ENCODE measurements at places on chromosomes 2 and 18.

DNA sequence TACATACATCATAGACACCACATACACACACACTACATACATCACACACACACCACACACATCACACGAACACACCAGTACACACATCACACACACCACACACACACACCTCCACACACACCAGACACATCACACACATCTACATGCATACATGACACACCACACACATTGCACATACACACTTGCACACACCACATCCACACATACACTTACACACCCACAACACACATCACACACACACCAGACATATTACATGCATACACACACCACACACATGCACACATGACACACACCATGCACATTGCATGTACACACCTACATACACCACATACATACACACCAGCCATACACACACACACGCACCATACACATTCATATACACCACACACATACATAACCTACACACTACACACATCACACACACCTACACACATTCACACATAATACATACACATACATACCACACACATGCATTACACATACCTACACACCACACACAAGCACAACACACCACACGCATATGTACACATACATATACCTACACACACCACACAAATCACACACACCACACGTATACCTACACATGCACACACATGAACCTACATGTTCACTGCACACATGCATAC lies 156.5 kb downstream of the NDUFA10 start:
- no peak for DNase-seq

GRCh38 chr2:55839182-55839819 lies 84.3 kb downstream of the EFEMP1 start:
- DNase-seq: no peak

GRCh38 chr2:18332477-18332876 lies 228.0 kb downstream of the RDH14 start:
- DNase-seq: no peak

GRCh38 chr2:161017780-161018470 lies 142.3 kb upstream of the TANK start:
- no peak for DNase-seq

- no peak for DNase-seq
These were observed 2.8 kb upstream of the LBX2 start for GRCh38 chr2:74502147-74502719.

GRCh38 chr18:44502790-44503189 lies 177.9 kb upstream of the SETBP1 start:
- DNase-seq: no peak

GRCh38 chr2:85240055-85240454 lies 87.7 kb downstream of the TGOLN2 start:
- DNase-seq: no peak

GRCh38 chr18:28574175-28574574 lies 397.2 kb upstream of the CDH2 start:
- no peak for DNase-seq

GRCh38 chr2:160647967-160648685 lies 154.5 kb upstream of the RBMS1 start:
- no peak for DNase-seq

DNA sequence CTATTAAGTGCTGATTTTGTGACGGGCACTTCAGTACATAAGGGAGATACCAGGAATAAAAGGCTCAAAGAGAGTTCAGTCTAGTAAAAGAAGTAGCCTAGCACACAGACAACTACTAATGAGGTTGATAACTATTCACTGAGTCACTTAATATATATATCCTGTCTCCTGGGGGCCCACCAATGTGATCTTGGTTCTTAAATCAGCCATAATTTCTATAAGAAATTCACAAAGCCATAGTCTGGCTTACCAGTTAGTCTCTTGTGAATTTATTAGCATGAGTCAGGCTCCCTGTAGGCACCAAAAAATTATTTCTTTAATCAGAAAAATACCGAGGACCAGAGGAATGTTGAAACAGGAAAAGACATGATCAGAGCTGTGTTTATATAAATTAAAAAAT lies 10.4 kb downstream of the KCNE4 start:
- DNase-seq: no peak

DNA sequence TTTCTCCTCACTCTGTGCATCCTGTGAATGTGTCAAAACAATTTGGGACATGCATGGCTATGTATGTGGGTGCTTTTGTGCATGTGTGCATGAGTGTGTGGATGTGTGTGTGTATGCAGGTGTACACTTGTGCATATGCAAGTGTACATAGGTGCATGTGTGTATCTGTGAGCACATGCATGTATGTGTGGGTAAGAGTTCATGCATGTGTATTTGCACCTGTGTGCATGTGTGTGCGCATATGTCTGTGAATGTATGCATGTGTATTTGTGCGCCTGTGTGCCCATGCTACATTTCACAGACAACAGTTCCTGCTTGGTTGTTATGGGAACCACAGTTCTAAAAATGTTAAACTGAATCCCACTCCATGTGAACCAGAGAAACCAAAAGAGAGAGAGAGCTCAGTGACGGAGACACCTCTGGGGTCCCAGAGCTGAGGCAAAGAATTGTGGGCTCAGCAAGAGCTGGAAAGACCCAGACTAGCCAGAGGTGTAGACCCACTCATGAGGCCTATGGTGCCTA lies 1.9 kb upstream of the FBXO41 start:
- no peak for DNase-seq

- DNase-seq: peak; percentile 48
These were observed 58.9 kb upstream of the STK17B start for GRCh38 chr2:196230061-196230854.

- DNase-seq: no peak
These were observed 287.6 kb upstream of the LRRTM1 start for GRCh38 chr2:80592106-80592505.

DNA sequence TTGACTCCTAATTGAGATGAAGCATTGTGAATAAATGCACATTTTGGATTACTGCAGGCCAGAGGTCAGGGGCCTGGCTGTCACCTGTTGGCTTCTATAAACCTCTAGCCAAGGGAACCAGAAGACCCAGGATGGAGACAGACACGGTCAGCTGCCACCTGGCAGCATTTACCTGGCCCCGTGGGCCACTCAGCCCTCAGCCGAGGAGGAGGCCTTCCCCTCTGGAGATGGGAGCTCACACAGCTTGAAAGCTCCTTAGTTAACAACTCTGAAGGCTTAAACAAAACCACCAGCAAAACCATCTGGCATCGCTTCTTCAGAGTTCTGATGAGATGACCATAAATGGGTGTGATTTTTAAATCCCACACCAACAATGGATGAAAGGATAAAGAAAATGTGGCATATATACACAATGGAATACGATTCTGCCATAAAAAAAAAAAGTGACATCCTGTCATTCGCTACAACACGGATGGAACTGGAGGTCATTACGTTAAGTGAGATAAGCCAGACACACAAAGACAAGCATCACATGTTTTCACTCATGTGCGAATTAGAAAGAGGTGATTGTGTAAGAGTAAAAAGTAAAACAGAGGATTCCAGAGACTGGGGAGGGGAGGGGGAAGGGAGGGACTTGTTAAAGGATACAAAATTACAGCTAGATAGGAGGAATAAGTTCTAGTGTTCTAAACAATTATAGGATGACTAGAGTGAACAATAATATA lies 218.4 kb downstream of the TMEM163 start:
- no peak for DNase-seq

DNA sequence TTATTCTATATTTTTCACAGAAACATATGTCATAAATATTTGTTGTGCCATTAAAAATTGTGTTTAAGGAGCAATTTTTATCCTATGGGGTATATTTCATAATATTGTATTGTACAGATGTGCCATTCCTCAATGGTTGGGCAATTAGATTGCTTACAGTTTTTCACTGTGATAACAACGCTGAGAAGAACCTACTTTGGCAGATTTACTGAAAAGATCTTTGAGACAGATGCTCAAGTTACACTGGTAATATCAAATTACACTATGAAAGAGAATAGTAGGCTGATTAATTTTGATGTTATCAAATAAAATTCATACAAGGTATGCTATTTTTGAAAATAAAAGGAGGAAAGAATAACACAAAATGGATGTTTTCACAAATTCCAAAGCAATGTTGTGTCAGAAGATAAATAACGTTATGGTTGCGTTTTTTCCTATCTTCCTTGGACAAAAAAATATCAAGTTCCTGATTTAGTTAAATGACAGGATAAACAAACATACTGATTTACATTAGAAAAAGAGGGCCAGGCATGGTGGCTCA lies 335.1 kb upstream of the ZNF521 start:
- no peak for DNase-seq

DNA sequence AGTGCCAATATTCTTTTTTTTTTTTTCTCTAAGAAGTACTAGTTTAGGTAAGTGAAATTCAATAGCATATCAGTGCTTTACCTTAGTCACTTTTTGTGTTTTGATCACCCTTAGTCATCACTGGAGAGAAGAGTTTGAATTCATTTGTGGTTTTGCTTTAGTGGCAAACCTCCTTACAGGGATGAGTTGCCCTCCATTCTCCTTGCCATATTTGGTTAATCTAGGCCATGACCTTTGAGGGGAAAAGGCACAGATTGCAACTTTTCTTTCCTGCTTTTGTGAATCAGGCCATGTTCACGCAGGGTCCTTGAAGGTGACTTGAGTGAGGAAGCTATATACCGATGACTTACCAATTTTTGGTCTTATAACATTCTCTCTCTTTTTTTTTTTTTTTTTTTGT lies 34.4 kb downstream of the PLEKHA3 start:
- no peak for DNase-seq

DNA sequence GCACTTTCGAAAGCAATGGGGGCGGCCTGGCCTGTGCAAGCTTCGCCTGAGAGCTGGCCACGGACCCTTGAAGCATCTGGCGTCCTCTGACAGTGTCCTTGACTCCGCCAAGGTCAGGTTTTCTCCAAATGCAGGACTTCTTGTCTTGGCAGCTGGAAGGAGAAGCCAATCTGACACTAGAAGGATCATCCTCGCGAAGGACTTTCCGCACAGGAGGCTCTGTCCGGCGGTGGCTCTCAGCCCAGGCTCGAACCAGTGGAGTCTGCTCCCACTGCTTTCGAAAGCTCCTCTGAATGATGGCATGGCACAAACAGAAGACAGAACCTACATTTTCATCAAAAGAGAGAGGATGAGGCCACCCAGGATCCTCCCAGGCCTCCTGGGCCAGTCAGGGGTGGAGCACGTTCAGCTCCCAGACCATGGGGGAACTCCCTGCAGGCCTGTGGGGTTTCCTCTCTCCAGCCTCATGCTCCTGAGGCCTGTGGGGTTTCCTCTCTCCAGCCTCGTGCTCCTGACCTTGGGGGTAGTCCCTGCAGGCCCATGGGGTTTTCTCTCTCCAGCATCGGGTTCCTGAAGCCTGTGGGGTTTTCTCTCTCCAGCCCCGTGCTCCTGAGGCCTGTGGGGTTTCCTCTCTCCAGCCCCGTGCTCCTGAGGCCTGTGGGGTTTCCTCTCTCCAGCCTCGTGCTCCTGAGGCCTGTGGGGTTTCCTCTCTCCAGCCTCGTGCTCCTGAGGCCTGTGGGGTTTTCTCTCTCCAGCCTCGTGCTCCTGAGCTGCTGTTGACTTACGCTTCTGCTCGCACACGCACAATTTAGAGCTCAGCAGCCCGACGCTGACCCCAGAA lies 396.5 kb upstream of the SALL3 start:
- no peak for DNase-seq

DNA sequence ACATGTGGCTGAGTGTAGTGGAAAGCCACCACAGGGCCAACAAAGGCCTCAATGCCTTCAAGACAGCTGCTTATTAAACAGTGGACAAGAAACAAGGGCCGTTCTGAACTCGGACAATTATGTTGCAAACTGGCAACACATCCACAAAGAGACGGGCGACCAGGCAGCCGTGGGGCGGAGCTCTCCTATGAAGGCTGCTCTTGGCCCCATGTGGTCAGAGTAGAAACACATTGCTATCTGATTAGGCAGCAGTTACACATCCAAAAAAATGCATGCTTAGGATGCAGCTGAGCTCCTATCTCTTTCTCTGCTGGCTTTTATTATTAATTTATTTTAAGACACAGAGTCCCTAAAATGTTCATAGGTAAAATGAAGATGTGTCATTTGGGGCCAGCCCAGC lies 163.4 kb downstream of the TMEM163 start:
- DNase-seq: no peak

- no peak for DNase-seq
These were observed 284.4 kb upstream of the RGPD4 start for GRCh38 chr2:107542314-107542740.

DNA sequence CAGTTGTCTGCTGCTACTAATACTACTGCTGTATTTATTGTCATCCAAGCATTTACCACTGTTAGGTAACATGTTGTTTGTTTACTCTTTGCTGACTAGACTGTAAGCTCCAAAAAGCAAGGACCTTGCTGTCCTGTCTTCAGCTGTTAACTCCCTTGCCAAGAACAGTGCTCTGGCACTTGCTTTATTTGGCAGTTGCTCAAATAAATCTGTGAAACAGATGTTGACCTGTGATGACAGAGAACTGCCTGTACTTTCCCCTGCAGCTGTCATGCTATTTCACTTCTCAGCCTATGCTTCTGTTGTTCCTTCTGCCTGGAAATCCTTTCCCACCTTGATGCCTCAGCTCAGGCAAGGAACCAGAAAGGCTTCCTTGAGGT lies 181.2 kb downstream of the ATAD2B start:
- no peak for DNase-seq

DNA sequence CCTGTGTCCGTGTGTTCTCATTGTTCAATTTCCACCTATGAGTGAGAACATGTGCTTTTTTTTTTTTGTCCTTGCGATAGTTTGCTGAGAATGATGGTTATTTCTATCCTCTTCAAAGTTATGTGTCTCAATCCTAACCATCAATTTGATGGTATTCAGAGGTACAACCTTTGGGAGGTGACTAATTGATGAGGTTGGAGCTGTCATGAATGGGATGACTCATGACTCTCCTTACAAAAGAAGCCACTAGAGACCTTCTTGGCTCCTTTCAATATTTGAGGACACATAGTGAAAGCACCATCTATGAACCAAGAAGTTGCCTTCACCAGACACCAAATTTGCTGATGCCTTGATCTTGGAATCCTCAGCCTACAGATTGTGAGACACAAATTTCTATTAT lies 677.1 kb upstream of the DDX18 start:
- no peak for DNase-seq

DNA sequence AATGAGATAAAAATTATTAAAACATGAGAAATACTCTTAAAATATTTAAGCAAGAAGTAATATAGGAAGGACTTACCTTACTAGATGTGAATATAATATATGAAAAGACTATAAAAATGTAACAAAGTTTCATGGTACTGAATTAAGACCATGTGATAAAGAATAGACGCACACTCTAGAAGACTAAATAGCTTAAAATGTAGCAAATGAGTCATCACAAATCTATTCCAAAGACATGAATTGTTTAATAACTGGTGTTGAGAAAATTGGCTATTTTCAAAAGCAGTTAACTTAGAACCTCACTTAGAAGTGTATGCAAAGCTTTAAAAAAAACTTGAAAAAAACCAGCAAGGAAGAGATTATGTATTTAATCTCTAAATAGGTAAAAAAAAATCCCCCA lies 64.1 kb downstream of the POLE4 start:
- DNase-seq: no peak

- no peak for DNase-seq
These were observed 103.4 kb downstream of the ALMS1 start for GRCh38 chr2:73489053-73489452.
